ENCODE measurements at places on chromosomes 6 and 20.

DNA sequence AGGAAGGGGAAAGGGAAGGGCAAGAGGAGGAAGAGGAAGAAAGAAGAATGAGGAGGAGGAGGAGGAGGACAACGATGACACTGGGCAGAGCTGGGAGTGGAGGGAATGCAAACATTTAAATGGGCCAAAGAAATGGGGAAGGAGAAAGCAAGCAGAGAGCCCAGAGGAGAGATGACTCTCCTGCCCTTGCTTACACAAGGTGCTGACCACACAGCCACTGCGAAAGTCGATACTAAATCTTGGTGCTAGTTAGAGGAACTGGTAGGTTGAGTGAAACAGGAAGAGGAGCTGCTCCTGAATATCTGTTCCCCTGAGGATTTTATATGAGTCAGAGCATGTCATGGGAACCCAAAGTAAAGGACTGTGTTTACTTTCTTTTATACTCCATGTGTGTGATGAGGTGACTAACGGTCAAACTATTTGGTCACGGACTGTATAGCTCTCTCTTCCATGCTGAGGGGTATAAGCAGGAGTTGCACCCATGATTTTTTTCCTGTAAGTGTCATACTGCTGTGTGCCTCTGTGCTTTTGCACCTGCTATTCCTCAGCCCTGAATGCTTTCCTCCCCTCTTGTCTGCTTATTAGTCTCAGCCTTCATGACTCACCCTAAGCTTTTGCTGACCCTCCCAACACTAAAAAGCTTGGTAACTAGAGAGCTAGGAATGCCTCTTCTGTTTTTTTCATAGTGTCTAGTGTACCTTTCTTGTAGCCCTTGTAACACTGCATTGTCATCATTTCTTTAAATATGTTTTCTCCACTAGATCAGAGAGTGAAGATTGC, 9.5 kb upstream of the PAQR8 start:
- DNase-seq = peak; percentile 54

DNA sequence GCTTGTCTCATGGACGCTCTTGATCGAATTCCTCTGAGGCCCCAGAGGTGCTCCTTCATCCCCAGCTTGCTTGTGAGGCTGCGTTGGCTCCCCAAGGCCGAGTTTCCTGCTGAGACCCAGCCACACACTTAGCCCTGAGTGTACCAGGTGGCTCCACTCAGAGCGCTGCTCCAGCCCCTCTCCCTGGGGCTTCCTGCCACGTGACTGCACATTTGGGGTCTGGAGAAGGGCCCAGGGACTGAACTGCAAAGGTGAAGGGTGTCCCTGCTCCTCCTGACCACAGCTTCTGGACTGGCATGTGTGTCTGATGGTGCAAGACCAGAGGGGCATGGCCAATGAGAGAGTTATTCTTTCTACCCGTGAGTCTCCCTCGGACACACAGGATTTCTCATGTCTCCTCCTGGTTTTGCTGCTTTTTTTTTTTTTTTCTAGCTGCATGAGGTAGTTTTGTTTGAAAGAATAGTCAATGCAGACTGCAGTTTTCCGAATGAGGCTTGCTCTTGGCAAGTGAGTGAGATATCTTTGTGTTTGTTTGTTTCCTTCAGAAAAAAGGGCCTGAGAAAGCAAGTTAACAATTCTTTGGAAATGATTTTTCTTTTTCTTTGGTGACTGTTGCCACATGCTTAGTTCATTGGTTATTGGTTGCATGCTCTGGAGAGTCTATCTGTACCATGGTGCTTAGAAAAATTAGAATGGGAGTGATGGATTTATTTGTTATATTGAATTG, 3.1 kb upstream of the ZNF831 start:
- DNase-seq = no peak

- DNase-seq = no peak
Observed at GRCh38 chr6:36636687-36637418, 41.7 kb upstream of the CDKN1A start.

- DNase-seq = no peak
Observed at GRCh38 chr6:93787841-93788240, 368.5 kb upstream of the EPHA7 start.

DNA sequence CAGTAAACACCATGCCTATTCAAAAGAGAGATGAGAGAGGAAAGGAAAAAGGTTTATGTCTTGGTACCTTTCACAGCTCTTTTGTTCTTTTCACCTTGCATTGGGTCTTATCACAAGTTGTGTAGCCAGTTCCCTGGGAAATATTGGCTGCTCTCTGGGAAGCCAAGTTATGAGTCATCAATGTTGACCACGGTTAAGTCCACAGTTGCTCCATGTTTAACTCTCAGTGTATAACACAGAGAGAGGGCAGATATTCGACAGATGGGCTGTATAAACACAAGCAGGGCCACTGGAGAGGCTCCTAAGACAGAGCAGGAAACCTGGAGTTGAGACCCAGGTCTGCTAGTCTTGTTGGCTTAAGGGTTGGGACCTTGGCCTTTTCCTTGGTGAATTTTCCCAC, 718.6 kb downstream of the QKI start:
- no peak for DNase-seq

GRCh38 chr6:34200340-34200971, 36.2 kb upstream of the HMGA1 start:
- DNase-seq = no peak

GRCh38 chr6:53998303-53998702, 112.9 kb upstream of the MLIP start:
- DNase-seq = no peak

- DNase-seq = no peak
Observed at GRCh38 chr20:3876676-3877075, 12.5 kb upstream of the PANK2 start.

GRCh38 chr6:12832226-12832735, 115.7 kb downstream of the PHACTR1 start:
- no peak for DNase-seq

DNA sequence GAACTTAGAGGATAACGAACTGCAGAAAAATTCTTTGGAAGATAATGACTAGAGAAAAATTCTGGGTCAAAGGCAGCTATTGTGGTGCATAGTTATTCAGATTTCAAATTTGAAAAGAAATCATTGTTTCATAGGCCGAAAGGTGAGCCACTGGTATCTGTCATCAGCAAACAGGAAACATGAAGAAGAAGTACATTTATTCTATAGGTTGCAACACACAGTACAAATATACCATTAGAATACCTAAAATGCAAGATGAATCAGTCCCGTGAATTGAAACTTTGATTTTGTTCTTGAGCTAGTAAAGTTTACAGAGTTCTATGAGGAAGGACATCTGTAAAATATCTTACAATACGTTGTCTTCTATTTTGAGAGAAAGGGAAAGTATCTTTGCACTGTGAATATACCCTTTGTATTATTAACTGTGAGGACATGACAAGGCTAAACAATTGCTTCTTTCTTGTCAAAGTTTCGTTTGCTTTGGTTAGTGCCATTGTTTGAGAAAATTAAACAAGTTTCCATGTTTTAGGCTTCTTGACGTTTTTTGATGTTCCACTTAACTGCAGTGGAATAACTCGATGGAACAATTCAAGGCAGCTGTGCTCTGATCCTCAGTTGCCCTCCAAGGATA, 84.7 kb downstream of the HDGFL1 start:
- DNase-seq = no peak

GRCh38 chr6:137432054-137432611, 62.1 kb downstream of the OLIG3 start:
- DNase-seq = no peak

GRCh38 chr6:70684794-70685493, 17.3 kb downstream of the SMAP1 start:
- no peak for DNase-seq

DNA sequence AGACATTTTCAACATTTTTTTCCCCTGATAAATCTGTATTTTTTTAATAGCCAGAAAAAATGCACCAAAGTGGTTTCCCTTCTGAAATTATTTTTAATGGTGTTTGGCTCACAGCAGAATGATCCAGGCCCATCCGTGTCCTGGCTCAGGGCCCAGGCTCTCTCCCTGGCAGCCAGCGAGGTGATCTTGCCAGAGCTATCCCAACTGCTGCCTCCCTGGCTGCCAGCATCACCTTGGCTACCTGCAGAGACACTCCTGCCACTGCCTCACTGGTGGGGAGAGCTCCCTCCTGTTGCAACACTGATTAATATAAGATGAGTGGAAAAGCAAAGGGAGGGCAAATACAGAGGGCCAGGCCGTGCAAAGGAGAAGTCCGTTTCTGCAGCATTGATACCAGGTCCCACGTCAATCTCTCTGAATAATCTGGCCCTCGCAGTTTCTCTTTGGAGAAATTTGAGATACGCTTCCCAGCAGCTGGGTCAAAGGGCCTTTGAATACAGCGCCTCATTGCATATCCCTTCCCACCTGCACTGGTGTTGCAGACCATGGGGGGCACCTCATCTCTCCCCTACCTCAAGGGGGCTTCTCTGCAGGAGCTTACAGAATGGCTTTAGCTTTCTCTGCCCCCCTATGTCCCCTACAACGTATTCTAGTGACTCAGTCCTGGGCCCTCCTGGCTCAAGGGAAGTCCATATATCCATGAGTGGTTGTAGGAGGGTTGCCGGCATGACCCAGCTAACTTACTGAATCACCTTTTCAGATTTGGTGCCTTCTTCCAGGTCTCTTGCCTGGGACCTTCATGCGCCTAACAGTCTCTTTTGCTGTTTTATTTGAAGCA, 12.8 kb upstream of the DSTN start:
- peak; percentile 40 for DNase-seq

- no peak for DNase-seq
Observed at GRCh38 chr6:132571774-132572173, 1.7 kb downstream of the TAAR6 start.

GRCh38 chr20:39268491-39268951, 306.4 kb downstream of the DHX35 start:
- no peak for DNase-seq

DNA sequence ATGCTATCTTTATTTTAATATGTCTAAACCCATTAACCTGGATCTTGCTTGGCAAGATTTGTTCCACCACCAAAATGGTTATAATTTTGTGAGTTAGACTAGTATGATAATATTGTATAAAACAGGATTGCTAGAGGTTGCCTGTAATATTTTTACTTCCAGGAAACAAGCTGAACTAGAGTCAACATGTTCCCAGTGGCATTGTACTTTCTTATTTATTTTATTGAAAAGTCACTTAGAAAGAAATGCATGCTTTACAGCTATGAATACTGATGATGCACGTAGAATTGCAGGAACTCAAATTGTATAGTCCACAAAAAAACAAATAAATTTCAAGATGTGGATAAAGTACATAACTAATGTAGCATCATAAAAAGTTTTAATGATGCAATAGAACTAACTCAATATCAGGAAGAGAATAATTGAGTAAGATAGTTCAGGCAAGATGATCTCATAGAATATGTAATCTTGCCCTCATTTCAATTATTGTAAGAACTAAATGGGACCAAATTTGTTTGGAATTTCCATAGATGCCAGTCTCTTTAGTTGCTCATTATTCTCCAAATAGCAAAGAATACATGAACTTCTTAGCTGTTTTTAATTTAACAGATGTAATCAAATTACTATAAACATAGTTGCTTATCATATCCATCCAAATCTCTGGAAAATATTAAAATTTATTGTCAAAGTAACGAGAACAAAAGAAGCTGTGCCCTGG, 451.8 kb downstream of the COL12A1 start:
- no peak for DNase-seq

DNA sequence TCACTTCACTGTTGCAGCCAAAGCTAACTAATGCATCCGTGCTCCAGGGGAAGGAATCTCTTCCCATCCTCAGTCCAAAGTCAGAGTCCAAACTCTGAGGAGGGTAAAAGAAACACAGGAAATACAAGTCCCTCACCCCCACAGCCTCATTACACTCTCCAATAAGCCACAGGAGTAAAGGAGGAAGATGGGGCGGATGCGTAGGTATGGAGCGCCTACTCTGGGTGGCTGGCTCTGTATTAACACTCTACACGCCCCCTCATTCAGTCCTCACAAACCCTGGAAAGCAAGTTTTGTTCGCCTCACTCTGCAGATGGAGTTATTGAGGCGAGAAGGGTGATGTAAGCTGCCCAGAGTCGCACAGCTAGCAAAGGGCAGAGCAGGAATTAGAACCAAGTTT, 242.9 kb downstream of the NRN1 start:
- no peak for DNase-seq

- DNase-seq = no peak
Observed at GRCh38 chr6:157164972-157165371, 158.3 kb downstream of the TMEM242 start.

DNA sequence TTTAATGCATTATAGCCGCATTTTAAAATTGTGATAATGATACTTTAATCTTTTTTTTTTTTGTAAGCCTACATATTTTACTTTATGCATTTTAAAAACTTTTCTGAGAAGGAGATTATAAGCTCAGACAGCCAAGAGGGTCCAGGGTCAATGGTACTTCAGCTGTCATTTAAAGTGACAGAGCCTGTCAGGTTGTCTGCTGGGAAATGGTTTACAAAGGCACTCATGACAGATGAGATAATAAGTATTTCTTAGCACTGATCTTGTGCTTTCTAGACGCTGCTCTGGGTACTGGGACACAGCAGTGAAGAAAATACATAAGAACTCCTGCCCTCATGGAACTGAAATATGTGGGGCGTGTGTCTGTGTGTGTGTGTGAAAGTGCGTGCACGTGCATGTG, 19.6 kb downstream of the LAMP5 start:
- no peak for DNase-seq

GRCh38 chr6:47303342-47303741, 6.4 kb downstream of the TNFRSF21 start:
- DNase-seq = no peak

- no peak for DNase-seq
Observed at GRCh38 chr6:38375341-38375740, 264.4 kb downstream of the BTBD9 start.

GRCh38 chr20:60365064-60365666, 406.9 kb downstream of the CDH26 start:
- DNase-seq = no peak

DNA sequence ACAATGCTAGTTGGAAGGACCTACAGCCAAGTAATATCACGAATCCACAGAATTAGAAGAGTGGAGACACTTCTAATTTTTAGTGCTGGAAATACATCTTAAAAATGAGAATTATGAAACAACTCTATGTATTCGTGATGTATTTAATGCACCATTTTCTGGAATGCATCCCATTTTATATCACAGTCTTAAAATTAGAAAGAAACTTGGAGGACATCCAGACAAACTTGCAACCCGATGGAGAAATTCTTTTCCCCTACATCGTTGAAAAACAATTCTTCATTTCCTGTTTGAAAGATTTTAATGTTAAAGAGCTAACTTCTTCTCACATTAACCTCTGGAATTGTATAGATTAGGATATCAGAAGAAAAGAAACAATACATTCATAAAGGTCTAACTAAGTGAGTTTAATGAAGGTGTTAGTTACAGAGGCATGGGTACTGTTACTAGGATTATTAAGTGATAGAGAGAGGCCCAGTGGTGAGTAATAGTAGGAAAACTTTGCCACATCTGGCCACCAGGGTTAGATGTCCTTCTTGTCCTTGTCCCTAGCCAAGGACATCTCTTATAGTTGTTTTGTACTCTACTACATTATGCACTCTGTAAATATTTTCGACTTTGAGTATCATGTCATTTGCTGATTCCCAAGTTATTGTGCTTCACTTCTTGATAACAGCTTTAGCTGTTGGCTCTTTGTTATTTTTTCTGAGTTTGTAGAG, 502.4 kb upstream of the PTCHD4 start:
- DNase-seq = no peak

- DNase-seq = peak; percentile 27
Observed at GRCh38 chr20:55586610-55587009, 418.7 kb downstream of the CBLN4 start.
